ENCODE measurements at places on chromosomes 7 and 10.
A peak's percentile ranks its signal among the peaks of the same experiment; 100 is the strongest.

DNA sequence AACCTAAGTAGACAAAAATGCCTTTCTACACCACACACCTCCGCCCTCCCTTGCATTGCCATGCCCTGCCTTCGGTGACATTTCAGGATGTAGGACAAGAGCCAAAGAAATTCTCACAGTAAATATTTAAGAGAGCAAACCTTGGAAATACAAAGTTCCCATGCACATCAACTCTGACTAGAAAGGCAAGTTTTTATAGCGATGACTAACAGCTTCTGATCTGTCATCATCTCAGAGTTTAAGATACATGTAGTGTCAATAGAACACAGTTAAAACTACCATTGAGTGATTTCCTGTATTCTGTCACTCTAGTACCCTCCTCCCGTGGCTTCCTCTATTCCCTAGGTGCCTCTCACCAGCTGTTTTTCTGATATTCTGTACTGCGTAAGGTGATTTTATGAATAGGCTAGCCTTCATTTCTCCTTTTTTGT lies 20.7 kb downstream of the SLC16A9 start:
- DNase-seq = no peak

- DNase-seq = no peak
Measured at GRCh38 chr10:32163071-32163761, 107.0 kb upstream of the KIF5B start.

DNA sequence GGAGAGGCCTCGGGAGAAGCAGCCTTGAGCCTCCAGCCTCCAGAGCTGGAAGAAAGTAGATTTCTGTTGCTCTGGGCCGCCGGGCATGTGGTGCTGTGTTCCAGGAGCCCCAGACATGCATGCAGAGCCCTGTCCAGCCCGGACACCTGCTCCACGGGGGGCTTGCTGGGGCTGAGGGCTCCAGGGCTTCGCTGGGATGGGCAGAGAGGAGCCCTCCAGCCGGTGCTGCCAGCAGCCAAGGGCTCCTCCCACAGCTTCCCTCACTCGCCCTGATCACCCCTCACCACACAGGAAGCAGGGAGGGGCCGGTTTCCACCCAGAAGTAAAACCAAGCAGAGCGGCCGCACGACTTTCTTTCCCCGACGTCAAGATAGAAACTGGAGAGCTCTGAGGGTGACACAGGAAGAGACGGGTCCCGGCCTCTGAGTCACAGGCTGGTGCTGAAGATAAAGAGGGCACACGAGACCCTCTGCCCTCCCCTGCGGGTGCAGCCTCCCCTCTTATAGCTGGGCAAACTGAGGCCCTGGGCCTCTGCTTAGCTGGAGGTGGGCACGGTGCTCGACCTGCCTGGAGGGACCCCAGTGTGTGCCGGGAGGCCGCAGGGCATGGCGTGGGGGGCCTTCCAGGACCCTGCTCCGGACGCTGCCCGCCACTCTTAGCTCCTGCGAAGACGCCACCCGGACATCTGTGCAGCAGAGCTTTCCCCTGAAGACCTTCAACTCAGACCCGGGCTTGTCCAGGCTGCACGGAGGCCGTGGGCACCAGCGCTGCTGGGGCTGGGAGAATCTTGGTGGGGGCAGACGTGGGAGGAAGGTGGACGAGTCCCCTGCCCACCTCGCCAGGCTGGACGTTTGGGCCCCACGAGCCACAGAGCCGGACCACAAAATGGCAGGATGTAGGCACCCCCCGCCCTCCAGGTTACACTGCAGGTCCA lies 31.1 kb downstream of the ADAP1 start:
- DNase-seq = no peak

GRCh38 chr10:120365872-120366271 lies 91.2 kb upstream of the PLPP4 start:
- no peak for DNase-seq

- DNase-seq = no peak
Measured at GRCh38 chr10:15253951-15254807, 85.7 kb upstream of the NMT2 start.

GRCh38 chr10:71971769-71972555 lies 7.8 kb downstream of the CHST3 start:
- no peak for DNase-seq

GRCh38 chr7:28989211-28989980 lies 31.3 kb upstream of the TRIL start:
- no peak for DNase-seq

GRCh38 chr7:156017916-156018700 lies 205.8 kb upstream of the SHH start:
- DNase-seq = no peak

DNA sequence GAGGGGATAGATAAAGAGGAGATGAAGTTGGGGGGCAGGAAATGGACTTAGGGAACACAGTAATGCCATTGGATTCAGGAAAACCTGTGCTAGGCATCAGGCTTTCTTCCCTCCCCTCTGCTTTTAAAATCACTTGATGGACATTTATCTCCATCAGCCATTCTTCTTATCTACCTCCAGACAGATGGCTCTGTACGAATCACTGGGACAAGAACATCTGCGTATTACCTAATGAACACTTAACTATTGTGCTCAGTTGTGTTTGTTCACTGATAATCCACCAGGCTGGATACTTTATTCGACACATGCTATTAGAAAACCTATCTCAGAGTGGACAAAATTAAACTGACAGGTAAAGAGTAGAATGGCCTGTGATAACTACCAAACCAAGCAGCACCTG lies 40.0 kb downstream of the TNKS2 start:
- no peak for DNase-seq

GRCh38 chr7:143463957-143464356 lies 13.7 kb upstream of the TAS2R41 start:
- DNase-seq = no peak

GRCh38 chr7:2824026-2824677 lies 20.0 kb downstream of the GNA12 start:
- DNase-seq = no peak

DNA sequence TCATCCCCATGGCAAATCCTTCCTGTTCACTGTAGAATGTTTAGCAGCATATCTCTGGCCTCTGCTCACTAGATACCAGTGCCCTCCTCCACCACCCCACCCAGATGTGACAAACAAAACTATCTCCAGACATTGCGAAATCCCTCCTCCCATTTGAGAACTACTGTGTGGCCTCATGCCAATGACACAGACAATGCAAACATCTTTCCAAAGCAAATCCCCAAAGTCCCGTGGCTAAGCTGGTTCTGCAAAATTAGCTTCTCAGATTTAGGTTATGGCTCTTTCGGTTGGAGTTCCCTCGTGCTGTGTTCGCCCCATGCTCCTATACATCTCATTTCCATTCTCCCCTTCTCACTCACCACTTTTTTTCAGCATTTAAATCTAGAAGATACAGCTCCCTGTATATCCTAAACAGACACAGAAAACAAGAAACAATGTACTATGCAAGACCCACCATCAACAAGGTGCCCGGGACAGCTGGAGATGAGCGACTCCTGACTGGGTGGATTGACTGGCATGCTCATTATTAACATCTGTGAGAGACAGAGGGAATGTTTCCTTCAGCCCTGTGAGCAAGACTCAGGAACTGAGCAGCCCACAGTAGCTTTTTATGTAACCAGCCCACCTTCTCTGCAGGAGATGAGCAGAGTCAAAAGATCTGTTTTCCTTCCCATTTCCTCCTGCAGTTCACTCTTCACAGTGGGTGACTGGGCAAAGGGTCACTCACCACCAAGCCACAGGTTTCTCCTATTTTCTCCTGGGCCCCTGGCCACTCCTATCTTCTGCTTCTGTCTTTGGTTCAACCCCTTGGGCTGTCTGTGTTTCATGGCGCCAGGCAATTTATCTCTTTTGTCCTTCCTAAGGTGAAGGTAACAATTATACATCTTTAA lies 225.7 kb upstream of the AOAH start:
- DNase-seq = no peak

DNA sequence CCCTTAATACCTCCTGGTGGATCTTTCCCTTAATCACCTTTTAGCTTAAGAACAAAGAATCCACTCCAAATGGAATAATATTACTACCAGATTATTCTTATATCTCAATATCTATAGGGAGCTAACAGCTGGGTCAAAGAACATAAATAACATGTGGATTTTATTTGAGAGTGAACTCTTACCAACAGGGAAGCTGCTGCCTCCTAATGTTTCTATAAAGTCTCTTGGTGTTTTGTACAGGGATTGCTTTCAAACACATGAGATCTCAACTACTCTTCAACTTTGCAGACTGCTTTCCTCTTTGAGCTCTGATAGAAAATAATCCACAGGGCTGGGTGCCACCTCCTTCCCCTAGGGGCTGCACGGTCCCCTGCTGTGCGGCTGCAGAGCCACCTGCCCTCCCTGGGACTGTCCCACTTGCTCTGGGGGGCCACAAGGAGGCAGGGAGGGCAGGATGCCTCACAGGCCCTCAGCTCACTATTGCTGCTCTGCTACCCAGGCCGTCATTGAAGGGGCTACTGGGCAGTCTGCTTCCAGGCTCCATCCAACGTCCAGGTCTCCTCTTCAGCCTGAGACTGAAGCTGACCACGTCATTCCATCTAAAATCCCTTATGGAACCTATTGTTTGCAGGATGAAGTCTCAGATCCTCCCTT lies 191.2 kb downstream of the CXCL12 start:
- DNase-seq = no peak

DNA sequence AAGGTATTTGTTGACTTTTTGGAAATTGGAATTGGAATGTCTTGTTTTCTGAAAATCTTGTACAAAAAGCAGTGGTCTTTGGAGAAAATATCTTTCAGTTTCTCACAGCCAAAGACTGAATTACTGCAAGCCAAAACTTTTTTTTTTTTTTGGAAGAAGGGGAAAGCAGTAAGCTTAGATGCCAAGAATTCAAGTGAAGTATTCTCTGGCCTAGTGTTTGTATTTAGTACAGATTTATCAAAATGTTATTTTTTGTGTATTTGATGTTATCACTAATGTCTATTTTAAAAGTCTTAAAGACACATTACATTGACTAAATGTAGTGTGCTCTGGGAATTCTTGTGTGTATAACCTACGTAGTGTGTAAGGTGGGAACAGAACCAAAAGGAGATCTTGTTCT lies 6.2 kb downstream of the TET1 start:
- no peak for DNase-seq

DNA sequence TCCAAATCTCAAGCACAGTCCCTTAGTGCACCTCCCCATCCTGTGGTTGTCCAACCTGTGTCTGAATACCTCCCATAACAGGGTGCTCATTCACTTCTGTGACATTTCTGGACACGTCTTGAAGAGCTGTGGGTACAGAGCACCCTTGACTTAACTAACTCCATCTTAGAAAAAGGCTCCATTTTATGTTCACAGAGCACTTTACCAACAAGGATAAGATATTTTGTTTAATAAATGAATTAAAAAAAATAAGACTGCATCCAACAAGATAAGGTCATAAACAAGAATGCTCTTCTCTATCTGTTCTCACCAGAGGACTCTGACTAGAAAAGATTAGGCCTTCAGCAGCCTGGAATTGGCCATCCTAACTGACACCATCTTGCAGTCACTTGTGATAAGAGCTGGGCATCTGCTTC lies 335.2 kb upstream of the ZNF32 start:
- no peak for DNase-seq

GRCh38 chr7:141386881-141387280 lies 164.3 kb upstream of the AGK start:
- no peak for DNase-seq

DNA sequence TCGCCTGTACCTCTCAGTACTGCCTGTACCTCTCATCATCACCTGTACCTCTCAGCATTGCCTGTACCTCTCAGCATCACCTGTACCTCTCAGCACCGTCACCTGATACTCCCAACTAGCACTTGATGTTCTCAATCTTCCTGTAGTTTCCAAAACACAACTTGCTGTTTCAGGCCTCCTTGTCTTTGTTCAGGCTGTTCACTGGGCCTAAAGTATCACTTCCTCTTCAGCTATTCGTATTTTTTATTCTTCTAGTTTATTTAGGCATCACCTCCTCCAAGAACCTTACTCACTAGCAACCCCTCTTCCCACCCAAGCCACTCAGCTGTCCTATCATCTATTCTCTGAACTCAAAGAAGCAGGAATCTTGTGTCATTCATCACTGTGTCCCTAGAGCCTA lies 24.1 kb downstream of the OR6B1 start:
- no peak for DNase-seq

- DNase-seq = no peak
Measured at GRCh38 chr10:97474918-97475317, 23.3 kb downstream of the MMS19 start.

GRCh38 chr10:110629680-110630191 lies 14.4 kb upstream of the RBM20 start:
- DNase-seq = no peak

DNA sequence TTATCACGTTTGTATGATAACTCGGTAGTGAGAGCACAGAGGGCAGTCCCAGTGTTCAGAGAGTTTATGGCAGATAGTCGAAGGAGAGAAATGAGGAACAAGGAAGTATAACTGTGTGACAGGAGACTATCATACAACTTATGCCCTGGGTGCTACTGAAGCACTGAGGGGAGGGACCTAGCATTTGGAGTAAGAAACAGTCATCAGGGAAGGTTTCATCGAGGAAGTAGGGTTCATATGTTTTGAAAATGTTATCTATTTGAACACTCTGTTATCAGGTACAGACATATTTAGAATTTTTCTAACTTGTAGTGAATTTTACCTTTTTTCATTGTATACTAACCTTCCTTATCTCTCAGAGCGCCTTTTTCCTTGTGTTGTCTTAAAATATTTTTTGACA lies 1214.4 kb upstream of the C7orf33 start:
- no peak for DNase-seq

DNA sequence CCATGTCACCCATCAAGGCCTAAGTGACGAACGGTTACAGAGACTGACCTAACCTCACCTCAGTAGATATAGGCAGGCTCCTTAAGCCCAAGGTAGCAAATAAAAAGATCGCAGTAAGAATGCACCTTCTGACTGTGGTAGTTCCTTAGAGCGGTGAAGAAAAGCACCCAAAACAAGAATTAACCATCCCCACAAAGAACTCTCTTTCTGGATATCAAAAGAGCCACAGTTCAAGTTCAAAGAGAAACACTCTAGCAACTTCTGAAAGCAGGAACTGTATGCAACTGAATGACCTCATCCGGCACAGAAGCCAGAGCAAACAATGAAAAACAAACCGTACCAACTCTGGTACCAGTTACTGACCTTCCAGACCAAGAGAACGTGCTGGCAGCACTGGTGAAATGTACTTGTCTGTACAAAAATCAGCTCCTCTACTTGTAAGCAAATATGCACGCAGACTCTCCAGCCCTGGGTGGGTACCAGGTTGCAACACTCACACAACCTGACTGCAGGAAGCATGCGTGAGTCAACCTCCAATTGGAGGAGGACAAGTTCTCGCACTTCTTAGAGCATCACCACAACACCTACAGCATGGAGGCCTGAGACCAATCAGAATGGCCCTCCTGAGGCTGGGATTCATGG lies 202.7 kb downstream of the FAM107B start:
- DNase-seq = peak; percentile 41

- DNase-seq = no peak
Measured at GRCh38 chr7:118496138-118496644, 271.7 kb downstream of the ANKRD7 start.

DNA sequence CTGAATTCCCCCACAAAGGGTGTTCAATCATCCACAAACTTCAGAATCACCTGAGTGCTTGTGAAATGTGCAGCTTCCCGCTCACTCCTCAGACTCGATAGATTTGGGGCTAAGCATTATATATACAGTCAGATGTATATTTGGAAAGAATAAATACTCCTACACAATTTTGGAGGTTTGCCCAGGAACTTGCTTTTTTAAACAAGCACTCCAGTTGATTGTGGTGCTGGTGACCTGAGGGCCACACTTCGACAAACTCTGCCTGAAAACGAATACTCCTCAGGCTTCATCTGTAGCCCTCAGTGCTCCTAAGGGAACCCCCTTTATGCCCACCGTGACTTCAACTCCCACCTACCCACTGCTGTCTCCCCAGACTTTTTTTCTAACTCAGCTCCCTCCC lies 211.6 kb downstream of the INHBA start:
- no peak for DNase-seq

GRCh38 chr7:49497471-49497870 lies 276.0 kb upstream of the VWC2 start:
- no peak for DNase-seq

Measured in thoracic aorta (tissue), 2 donors.